Stimulated activated naive CD4-positive, alpha-beta T cell treated with Interleukin-2 at 50 U/mL for 16 hours (primary cell): ENCODE measurements at places on chromosomes 5 and 9.

DNA sequence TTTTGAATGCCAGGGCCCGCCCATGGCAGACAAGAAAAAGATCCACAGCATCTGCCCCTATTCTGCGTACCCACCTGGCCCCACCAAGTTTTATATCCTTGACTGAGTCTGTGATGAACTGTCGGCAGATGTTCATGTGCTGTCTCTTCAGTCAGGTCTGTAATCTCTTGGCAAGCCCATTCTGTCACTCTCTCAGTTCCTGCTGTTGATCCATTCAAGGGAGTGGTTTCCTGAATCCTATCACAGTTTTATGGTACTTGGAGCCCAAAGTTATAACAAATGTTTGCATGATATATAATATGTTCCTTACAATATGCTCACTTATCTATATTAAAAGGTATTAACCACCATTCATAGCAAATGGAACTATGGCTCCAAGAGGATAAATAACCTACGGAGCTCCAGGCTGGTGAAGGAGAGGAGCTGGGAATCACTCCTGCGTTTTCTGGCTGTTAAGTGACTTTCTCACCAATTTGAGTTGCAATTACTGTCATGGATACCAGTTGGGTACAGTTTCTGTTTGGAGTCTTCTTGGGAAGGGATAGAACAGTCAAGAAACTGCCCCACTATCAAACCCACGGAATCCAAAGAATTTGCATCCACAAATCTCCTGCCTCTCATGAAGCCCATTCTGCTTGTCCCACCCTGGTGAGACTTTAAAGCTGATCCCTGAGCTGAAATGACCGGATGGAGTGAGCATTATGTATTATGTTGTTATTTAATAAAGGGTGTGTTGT, 103.4 kb upstream of the SPRY4 start:
- DNase-seq: no peak

- DNase-seq: no peak
These were observed at the start of gene WNT8A for GRCh38 chr5:138083702-138084101. Gene WNT8A (plus strand): TSS chr5:138084033. CDS start chr5:138084128, 95 bp downstream.

DNA sequence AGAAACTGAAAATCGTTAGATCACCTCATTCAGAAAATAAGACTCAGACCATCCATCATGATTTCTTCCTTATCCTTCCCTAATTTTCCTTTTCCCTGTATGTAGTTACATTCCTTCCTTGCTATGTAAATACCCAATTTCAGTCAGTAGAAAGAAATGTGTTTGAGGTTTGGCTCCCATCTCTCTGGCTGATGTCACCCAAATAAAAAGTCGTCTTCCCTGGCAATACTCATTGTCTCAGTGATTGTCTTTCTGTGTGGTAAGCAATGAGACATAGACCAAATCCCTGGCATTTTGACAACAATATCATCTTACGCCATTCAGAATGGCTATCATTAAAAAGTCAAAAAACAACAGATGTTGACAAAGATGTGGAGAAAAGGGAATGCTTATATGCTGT, 303.9 kb upstream of the EDIL3 start:
- DNase-seq: no peak

DNA sequence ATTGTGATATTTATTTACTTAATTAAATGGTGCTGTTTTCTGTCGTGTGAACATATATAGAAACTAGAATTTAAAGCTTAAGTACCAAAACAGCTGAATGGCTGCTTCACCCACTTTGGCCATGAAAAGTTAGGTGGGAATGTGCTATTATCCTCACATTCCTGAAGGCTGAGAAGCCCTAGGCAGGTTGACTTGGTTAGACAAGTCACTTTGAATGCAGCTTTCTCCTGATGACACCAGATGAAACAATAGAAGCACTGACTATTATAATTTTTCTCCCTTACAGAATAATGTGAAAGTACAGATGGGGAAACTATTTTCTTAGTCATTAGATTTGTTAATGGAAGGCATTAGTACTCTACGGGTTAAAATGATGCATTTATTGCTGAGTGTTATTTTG, 65.1 kb upstream of the C5orf46 start:
- DNase-seq: no peak
